ENCODE measurements at places on chromosomes 7 and 10.

- DNase-seq, result no peak
Measured at GRCh38 chr10:61855771-61856170, 45.7 kb upstream of the ARID5B start.

DNA sequence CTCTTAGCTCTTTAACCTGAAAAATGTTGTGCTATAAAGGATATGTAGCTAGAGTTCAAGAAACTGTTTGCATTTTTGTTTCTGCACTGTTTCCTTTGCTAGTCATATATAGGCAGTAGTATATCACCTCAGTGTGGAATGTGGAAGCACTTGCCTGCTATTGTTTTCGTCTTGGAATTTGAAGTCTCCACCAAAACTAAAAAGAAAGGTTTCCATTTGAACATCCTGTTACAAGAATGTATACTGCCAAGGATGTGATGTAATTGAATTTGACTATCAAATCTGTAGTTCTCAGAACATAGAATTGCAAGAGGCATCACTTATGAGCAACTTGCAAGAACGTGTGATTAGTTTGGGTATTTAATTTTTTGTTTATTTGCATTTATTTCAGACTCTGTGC, 51.1 kb upstream of the MEOX2 start:
- no peak for DNase-seq

DNA sequence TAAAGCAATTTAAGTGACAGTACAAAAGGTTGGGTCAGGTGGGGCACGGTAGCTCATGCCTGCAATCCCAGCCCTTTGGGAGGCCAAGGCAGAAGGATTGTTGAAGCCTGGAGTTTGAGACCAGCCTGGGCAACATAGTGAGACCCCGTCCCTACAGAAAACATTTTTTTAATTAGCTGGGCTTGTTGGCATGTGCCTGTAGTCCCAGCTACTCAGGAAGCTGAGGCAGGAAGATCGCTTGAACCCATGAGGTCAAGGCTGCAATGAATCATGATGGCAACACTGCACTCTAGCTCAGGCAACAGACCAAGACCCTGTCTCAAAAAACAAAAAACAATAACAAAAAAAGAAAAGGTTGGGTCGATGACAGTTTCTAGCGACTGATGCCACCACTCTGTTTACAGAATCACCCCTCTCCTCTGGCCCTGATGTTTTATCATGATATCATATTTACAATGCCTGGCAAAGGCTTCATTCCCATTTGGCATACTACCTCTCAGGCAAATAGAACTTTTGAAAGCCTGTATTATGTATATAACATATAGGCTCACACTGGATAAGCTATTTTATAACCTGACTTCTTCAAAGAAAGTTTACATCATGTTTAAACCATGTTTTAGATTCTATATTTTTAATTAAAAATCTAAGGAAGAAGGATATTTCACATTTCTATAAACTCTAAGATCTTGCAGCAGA, 558 bp upstream of the ABCC2 start:
- no peak for DNase-seq

DNA sequence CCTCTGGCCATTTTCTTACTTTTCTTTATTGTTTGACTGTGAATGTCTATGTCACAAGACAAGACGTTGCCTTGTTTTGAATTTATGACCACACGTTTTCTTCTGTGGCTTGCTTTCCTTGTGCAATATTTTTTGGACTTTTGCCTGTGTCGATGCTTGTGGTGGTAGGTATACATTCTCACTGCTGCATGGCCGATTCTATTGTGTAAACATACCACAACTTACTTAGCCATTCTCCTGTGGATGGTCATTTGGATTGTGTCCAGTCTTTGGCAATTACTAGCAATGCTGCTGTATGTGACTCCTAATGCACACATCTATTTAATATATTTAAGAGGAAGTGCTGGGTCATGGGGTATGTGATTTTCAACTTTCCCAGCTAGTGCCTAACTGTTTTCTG, 18.0 kb upstream of the DLG5 start:
- peak; percentile 94 for DNase-seq

DNA sequence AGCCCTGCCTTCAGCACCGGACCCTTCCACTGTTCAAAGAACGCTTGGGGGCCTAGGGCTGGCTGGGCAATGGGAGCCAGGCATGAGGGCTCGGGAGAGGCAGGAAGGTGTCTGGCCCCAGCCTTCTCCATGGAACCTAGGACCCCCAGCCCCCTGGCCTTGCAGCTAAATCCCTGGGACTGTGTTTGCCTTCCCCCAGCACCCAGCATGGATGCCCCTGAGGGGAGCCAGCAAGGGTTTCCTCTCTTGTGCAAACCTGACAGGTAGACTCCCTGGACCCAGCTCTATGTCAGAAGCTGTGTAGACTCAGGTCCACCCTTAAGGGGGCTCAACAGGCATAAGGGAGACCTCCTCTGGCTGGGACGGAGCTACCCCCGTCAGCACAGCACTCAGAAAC, 288.0 kb downstream of the GRID1 start:
- DNase-seq, result no peak

DNA sequence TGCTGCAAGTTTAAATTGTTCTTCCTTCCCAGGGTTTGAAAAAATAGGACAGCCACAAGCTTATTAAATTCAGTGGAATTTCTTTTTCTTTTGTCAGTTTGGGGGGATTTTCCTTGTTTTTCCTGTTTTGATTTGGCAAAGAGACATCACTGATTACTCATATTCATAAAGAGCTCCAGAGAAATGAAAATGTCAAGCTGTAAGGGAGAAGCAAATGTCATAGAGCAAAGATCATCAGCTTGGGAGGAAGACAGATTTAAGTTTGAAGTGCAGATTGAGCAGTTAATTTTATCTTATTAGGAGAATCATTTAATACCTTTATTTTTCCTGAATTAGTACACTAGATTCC, 255.8 kb upstream of the PHYHIPL start:
- no peak for DNase-seq

- no peak for DNase-seq
Measured at GRCh38 chr7:112854169-112854568, 64.0 kb upstream of the TMEM168 start.
